Endodermal cell (in vitro differentiated cells): ENCODE measurements at places on chromosomes 7 and 10.

GRCh38 chr10:71052708-71053107 is 159.7 kb upstream of the UNC5B start:
- DNase-seq: no peak

GRCh38 chr10:87818505-87819288 is 671 bp upstream of the ATAD1 start:
- DNase-seq: peak; percentile 70

DNA sequence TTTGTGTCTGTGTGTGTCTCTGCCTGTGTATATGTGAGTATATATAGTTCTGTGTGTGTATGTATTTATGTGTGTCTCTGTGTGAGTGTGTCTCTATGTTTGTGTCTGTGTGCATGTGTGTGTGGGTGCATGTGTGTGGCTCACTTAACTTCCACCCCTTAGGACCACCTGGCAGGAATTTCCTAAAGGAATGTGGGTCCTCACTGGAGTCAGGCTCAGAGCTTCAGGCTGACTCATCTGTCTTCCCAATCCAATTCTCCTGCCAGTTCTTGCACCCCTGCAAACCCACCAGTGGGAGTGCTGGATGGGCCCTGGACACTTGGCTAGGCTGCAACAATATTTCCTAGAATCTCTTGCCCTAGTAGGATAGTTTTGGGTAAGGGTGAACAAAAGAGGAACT is 70.2 kb upstream of the GRB10 start:
- DNase-seq: no peak

- DNase-seq: no peak
Observed at GRCh38 chr10:35471435-35471834, 133.7 kb upstream of the GJD4 start.

- DNase-seq: no peak
Observed at GRCh38 chr10:50653142-50653541, 29.4 kb upstream of the SGMS1 start.

DNA sequence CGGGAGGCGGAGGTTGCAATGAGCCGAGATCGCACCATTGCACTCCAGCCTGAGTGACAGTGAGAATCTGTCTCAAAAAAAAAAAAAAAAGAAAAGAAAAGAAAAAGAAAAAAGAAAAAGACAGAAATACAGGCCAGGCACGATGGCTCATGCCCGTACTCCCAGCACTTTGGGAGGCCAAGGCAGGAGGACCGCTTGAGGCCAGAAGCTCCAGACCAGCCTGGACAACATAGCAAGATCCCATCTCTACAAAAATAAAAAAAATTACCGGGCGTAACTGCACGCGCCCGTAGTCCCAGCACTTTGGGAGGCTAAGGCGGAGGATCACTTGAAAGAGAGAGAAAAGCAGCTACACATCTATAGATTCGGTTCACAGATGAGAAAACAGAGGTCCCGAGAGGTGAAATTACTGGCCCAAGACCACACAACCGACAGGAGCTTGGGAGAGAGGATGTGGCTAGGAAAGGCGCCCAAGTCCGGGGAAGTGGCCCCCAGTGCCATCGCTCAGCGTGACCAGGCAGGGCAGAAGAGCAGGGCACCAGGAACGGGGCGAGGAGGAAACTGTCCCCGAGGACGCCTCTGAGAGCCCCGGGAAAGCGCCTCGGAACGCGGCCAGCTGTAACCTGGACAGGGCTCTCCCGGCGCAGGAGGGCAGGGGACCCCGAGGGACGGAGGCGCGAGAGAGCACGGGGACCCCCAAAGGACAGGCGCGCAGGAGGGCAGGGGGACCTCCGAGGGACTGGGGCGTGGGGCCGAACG is 612 bp downstream of the SNX8 start:
- no peak for DNase-seq

- peak; percentile 81 for DNase-seq
Observed at GRCh38 chr10:58477122-58477521, 35.5 kb upstream of the BICC1 start.
